Fibroblast of lung (primary cell): ENCODE measurements at places on chromosomes 4 and X.

GRCh38 chrX:48505481-48505880 lies 3.3 kb upstream of the PORCN start:
- DNase-seq, result no peak

GRCh38 chr4:67273666-67274065 lies 271.6 kb downstream of the CENPC start:
- no peak for DNase-seq

DNA sequence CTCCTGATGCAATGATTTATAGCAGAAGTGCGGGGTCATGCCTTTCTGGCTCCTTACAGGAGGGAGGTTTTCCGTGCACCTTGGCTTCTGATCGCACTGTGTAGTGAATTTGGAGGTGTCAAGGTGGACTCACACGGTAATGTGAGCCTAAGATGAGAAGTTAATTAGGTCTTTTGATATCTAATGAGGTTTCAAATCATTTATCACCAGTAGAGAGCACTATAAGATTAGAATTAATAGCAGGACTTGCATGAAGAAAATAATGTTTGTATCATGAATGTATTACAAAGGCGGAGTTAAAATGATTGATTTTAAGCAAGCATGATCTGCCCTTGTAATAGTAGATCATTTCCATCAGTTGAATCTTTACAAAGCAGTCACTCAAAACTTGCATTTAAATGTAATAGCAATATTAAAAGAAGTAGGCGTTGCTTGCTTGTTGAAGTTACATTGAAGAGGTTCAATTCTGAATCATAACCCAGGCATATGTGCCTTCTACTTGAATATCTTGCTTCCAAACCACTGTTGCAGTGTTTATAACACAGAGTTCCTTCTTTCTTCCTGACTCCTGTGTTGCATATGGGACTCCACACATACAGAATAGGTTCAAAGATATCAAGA lies 152.1 kb downstream of the FMR1NB start:
- DNase-seq, result peak; percentile 0

DNA sequence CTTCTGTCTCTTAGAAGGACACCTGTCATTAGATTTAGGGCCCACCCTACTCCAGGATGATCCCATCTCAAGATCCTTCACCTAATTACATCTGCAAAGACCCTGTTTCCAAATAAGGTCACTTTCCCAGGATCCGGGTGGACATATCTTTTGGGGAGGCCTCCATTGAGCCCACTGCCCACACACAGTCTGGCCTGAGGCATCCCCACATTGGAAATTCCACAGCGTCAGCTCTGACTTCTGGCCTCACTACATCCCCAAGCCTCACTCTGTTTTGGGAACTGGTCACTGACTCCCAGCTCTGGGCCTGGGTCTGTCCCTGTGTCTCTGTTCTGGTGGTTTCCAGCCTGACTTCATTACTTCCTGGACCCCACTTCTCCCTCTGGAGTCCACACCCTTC lies 285.5 kb downstream of the CRLF2 start:
- no peak for DNase-seq

GRCh38 chr4:111991797-111992196 lies 153.5 kb upstream of the FAM241A start:
- peak; percentile 50 for DNase-seq
